Activated CD4-positive, CD25-positive, alpha-beta regulatory T cell (primary cell): ENCODE measurements at places on chromosomes 16 and 17.

GRCh38 chr17:57288773-57289121 is 32.4 kb downstream of the MSI2 start:
- DNase-seq: no peak

- DNase-seq: no peak
These were observed 115.6 kb downstream of the CCDC182 start for GRCh38 chr17:57629470-57629869.

DNA sequence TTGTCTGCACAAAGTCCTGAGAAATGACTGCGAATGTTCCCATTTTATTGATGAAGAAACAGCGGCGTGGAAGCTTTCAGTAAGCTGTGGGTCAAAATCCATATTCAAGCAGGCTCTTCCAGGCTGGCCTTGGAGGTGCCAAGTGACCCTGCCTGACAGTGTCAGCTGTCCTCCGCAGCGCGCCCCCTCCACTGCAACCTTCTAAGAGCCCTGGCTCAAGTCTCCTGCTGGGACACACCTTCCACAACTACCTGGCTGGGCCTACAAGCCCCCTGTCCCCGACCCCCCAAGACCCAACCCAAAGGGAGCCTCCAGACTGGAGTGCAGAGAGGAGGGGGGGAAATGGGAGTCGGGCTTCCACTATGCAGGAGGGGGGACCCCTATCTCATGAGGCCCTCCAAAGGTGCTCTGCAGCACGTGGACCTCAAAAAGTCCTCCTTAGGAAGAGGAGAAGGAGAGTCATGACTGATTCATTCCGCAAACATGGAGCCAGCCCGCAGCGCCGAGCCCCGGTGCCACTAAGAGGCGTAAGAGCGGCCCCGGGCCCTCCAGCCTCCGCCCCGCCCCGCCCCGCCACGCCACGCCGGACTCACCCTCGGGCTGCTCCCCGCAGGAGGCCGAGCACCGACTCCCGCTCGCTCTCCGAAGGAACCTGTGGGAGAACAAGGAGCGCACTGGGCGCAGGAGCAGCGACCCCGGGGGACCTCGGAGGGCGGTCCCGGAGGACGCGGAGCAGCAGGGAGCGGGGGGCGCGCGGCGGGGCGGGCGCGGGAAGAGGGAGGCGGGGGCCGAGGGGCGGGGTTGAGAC is 574 bp downstream of the MPP3 start:
- DNase-seq: no peak

- no peak for DNase-seq
These were observed 2.7 kb downstream of the TOM1L1 start for GRCh38 chr17:54903375-54903774.

- no peak for DNase-seq
These were observed 2.6 kb downstream of the APRT start for GRCh38 chr16:88809068-88809675.

- DNase-seq: no peak
These were observed 2.3 kb downstream of the METRNL start for GRCh38 chr17:83081684-83082201.

- no peak for DNase-seq
These were observed 184.9 kb downstream of the MSI2 start for GRCh38 chr17:57441270-57441600.

DNA sequence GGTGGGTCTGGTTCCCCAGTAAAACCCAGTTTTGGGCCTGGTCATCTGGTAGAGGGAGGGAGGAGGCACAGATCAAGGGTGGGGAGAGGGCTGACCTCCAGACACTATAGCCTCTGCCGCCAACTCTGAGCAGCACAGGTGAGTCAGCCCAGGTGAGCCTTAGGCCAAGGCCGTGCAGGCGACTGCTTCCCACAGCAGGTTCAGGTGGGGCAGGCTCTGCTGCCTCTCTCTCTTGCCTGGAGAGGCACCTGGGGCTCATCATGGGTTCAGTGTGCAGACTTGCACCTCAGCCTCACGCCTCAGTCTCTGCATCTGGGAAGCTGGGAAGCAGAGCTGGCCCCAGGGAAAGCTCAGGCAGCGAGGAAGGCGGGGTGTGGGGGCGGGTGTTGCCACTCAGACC is 37.8 kb upstream of the IL34 start:
- no peak for DNase-seq

DNA sequence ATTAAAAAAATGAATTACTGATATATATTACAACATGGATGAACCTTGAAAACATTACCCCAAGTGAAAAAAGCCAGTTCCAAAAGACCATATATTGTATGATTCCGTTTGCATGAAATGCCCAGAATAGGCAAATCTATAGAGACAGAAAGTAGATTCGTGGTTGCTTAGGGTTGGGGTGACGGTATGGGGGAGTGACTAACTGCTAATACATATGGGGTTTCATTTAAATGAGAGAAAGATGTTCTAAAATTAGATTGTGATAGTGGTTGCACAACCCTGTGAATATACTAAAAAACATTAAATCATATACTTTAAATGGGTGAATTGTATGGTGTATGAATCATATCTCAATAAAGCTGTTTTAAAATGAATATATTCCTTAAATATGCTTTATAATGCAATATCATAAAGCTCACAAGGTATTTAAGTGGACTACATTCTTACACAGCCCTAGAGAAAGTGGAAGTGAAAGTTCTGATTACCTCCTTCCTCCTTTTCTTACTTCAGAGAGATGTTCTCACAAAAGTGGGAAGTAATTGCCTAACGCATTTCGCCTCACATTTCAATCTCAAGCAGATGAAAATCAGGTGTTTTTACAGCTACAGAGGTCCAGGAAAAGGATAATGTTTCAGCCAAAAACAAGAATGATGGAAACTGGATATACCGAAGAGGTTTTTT is 142.7 kb upstream of the GNAO1 start:
- DNase-seq: no peak

DNA sequence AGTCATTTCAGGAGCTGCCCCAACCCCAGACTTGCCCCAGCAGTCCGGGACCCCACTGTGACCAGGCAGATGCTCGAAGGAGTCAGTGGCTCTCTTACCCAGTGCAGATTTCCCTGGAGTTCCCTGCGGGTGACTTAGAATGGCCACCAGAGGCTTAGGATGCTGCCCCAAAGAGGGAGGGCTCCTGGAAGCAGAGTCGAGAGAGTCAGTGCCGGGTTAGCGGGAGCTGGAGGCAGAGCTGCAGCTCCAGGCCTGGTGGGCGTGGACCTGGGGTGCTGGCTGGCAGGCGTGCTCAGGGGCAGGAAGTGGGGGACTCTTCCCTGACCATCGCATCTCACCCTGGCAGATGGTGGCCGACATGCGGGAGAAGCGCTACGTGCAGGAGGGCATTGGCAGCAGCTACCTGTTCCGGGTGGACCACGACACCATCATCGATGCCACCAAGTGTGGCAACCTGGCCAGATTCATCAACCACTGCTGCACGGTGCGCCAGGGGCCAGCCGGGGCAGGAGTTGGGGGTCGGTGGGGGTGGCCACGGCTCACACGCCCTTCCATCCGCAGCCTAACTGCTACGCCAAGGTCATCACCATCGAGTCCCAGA is 1.6 kb upstream of the HSD3B7 start:
- no peak for DNase-seq

GRCh38 chr16:76162046-76162445 is 115.2 kb upstream of the CNTNAP4 start:
- no peak for DNase-seq

DNA sequence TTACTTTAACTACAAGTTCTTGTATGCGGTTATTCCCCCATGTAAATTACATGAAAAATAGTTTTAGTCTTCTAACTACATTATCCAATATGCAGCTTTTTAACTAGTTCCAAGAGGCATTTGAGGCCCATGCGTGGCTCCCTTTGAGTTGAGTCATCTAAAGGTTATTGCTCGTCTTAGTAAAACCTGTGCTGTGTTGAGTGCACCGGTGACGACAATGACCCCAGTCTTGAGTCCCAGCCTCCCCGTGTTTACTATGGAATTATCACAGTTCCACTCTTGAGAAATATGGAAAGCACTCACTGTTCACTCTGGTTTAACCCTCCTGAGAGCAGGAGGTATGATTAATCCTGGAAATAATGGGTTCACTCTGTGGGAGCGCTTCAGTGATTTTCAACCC is 119.2 kb downstream of the PITPNC1 start:
- no peak for DNase-seq

GRCh38 chr17:72498364-72499210 is 377.8 kb downstream of the SOX9 start:
- no peak for DNase-seq

GRCh38 chr16:24414534-24414933 is 124.8 kb upstream of the RBBP6 start:
- DNase-seq: no peak

GRCh38 chr17:44379887-44380286 is 9.6 kb downstream of the ITGA2B start:
- DNase-seq: no peak

DNA sequence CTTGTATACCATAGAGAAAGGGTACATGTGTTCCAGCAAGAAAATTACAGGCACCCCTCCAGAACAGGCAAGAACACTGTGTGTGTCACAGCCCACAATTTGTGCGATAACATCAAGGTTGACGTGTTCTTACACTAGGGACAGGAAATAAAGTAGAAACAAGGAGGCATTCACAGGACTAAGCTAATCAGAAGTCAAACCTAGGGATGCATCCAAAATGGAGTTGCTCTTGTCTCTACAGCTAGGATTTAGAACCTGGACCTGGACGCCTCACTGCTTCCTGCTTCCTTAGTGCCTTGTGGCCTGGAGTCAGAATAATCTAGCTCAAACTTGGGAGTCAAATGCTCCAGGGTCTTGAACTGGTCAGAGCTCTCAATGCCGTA is 41.3 kb downstream of the GINS3 start:
- DNase-seq: no peak

- no peak for DNase-seq
These were observed 153.6 kb downstream of the HS3ST2 start for GRCh38 chr16:22967521-22968095.

- no peak for DNase-seq
These were observed 4.4 kb downstream of the PNPO start for GRCh38 chr17:47945529-47946508.

- DNase-seq: no peak
These were observed 595.2 kb upstream of the KIF2B start for GRCh38 chr17:53227514-53227913.

DNA sequence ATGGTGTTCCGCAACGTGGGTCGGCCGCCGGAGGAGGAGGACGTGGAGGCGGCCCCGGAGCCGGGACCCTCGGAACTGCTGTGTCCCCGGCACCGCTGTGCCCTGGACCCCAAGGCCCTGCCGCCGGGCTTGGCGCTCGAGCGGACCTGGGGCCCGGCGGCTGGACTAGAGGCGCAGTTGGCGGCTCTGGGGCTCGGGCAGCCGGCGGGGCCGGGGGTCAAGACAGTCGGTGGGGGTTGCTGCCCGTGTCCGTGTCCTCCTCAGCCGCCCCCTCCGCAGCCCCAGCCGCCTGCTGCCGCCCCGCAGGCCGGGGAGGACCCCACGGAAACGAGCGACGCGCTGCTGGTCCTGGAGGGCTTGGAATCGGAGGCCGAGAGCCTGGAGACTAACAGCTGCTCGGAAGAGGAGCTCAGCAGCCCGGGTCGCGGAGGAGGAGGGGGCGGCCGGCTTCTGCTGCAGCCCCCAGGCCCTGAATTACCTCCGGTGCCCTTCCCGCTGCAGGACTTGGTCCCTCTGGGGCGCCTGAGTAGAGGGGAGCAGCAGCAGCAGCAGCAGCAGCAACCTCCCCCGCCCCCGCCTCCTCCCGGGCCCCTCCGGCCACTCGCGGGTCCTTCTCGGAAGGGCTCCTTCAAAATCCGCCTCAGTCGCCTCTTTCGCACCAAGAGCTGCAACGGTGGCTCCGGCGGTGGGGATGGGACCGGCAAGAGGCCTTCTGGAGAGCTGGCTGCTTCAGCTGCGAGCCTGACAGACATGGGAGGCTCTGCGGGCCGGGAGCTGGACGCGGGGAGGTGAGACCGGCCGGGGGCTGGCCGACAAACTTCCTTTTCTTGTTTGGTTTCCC is 821 bp downstream of the SOCS7 start:
- DNase-seq: no peak

- no peak for DNase-seq
These were observed 114.4 kb downstream of the ASIC2 start for GRCh38 chr17:33178681-33179080.

DNA sequence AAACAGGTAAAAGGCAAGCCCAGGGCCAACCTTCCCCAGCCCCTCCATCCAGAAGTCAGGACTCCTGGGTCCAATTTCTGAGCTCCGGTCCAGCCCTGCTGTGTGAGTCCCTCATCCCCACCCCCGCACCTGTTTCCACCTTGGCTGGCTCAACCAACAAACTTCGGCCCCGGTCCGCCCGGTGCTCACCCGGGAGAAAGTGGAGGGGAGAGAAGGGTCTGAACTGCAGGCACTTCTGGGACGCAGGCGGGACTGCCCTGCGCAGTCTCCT is 541 bp downstream of the RHBDF2 start:
- DNase-seq: no peak

DNA sequence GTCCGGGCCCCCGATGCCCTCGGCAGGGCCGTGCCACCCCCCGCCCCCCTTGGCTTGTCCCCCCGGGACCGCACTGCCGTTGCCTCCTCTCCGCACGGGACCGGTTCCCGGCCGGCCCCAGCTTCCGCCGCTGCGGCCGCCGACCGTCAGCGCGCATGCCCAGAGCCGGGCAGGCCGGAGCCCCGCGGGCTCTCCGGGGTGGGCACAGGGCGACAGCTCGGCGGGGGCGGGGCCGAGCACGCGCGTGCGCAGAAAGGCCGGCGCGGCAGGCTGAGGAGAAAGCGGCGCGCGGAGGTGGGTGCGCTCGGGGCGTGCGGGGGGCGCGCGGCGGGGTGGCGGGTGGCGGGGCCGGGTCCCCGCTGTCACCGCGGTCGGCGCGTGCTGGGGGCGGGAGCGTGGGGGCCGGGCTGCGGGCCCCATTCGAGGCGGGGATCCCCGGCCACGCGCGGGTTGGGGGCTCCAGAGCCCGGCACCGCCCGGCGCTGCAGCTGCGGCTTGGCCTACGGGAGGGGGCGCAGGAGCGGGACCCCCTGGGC is at the start of gene TBC1D24:
Gene TBC1D24 (plus strand): TSS at position 251 of the 536 bp plus-strand sequence. CDS start 21,022 bp downstream, outside the sequence.
- peak; percentile 54 for DNase-seq

GRCh38 chr16:1494129-1494640 is 1.0 kb downstream of the TELO2 start:
- no peak for DNase-seq

- no peak for DNase-seq
These were observed 491 bp downstream of the IST1 start for GRCh38 chr16:71895679-71896365.

DNA sequence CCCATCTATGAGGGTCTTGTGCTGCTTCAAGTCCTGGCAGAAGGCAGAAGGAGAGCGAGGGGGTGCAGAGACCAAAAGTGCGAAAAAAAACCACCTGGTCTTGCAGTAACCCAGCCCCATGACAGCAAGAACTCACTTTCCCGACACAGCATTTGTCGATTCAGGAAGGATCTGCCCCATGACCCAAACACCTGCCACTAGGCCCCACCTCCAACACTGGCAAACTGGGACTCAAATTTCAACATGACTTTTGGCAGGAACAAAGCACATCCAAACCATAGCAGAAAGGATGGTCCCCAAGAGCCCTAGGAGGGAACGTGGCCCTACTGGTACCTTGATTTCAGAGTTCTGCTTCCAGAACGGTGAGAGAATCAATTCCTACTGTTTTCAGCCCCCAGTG is 34.7 kb upstream of the KLHDC4 start:
- DNase-seq: no peak
